Right lobe of liver (tissue), 6 donors: ENCODE measurements at places on chromosomes 5 and 9. TPM values are rescaled to one million over a fixed set of nuclear protein-coding genes. Genes with fewer than 3 reads are reported as not detected.

DNA sequence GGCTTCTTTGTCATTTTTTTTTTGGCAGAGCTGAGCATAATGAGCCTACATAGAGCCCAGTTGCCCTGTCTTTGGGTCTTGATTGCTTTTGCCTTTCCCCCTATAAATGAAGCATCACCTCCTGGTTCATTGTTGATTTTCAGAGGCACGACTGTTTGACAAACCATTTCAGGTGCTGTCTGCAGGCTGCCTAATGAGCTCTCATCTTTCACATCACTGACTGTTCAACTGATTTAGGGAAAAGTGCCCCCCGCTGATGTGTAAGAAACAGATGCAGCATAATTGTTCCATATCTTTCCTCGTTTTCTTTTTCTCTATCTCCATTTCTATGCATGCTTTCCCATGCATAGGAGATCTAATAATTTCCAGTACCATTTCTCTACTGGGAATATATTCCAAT is 338.6 kb downstream of the TMEM38B start:
- H3K27me3 ChIP-seq, result no peaks in the 10 kb centered on the region
- no peak for DNase-seq
- no peak overlapping the region for H3K27ac ChIP-seq
- no peaks in the 10 kb centered on the region for H3K4me1 ChIP-seq
- no peak overlapping the region for H3K4me3 ChIP-seq

EQTN gene
- not detected for total RNA-seq

GRCh38 chr5:137129886-137130680 is 369.0 kb downstream of the SPOCK1 start:
- DNase-seq, result no peak
- no peak overlapping the region for H3K4me3 ChIP-seq
- H3K36me3 ChIP-seq, result no peaks in the 10 kb centered on the region
- no peaks in the 10 kb centered on the region for H3K27me3 ChIP-seq
- no peak overlapping the region for H3K27ac ChIP-seq
- H3K4me1 ChIP-seq, result no peaks in the 10 kb centered on the region

SLIT3 gene
- 0.31 TPM for total RNA-seq

DNA sequence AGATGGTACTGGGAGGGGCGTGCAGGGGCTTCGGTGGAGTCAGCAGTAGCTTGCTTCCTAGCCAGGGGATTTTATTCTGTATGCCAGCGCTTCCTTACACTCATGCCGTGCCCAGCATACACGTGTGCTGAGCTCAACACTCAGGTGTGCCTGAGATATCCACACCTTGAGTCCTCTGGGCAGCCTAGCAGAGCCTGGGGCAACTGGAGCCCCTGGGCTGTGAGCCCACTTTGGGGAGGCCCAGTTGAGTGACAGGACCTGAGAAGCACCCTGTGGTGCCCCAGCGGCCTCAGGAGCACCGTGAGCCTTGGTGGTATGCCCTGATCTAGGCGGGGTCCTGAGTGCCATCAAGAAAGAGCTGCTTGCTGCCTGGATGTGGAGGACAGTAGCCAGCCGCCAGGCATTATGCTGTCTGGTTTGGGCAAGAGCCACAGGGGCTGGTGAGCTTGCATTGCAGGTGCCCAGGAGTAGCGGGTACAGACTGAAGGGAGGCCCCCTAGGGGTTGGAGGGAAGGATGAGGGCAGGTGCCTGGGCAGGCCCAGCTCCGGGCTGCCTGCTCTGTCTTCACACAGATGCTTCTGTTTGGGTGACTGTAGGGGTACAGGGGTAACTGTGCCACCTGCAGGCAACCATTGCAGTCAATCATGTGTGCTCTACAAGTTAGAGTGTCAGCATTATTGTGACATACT is 42.9 kb downstream of the BNIP1 start:
- no peak overlapping the region for H3K27ac ChIP-seq
- H3K4me3 ChIP-seq, result no peak overlapping the region
- DNase-seq, result no peak
- no peaks in the 10 kb centered on the region for H3K4me1 ChIP-seq
- H3K36me3 ChIP-seq, result no peaks in the 10 kb centered on the region
- H3K27me3 ChIP-seq, result no peaks in the 10 kb centered on the region

GRCh38 chr5:121976979-121977378 is 15.2 kb downstream of the SRFBP1 start:
- H3K27me3 ChIP-seq, result no peaks in the 10 kb centered on the region
- no peak overlapping the region for H3K4me3 ChIP-seq
- no peak overlapping the region for H3K27ac ChIP-seq
- no peaks in the 10 kb centered on the region for H3K36me3 ChIP-seq

GRCh38 chr5:170533383-170533782 is 29.6 kb downstream of the KCNIP1 start:
- H3K4me3 ChIP-seq, result no peak overlapping the region
- no peaks in the 10 kb centered on the region for H3K27me3 ChIP-seq
- no peaks in the 10 kb centered on the region for H3K4me1 ChIP-seq
- no peak for DNase-seq

DNA sequence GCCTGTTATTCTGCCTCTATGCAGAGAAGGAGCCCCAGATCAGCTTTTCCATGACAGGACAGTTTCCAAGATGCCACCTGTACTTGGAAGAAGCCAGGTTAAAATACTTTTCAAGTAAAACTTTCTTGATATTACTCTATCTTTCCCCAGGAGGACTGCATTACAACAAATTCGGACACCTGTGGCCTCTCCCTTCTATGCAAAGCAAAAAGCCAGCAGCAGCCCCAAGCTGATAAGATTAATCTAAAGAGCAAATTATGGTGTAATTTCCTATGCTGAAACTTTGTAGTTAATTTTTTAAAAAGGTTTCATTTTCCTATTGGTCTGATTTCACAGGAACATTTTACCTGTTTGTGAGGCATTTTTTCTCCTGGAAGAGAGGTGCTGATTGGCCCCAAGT is 301 bp upstream of the IL4 start:
- no peaks in the 10 kb centered on the region for H3K27me3 ChIP-seq
- H3K4me3 ChIP-seq, result no peak overlapping the region
- H3K36me3 ChIP-seq, result no peaks in the 10 kb centered on the region
- H3K27ac ChIP-seq, result no peak overlapping the region

GRCh38 chr9:5531101-5531882 is 21.0 kb downstream of the PDCD1LG2 start:
- no peak for DNase-seq
- no peaks in the 10 kb centered on the region for H3K36me3 ChIP-seq
- no peaks in the 10 kb centered on the region for H3K4me1 ChIP-seq
- no peak overlapping the region for H3K27ac ChIP-seq

- H3K27me3 ChIP-seq, result no peaks in the 10 kb centered on the region
- no peak overlapping the region for H3K27ac ChIP-seq
- no peak overlapping the region for H3K4me3 ChIP-seq
- DNase-seq, result no peak
- no peaks in the 10 kb centered on the region for H3K36me3 ChIP-seq
- no peaks in the 10 kb centered on the region for H3K4me1 ChIP-seq
These were observed 21.3 kb upstream of the ANKRD34B start for GRCh38 chr5:80591352-80591751.

PCDHB15 gene
- 0.56 TPM for total RNA-seq

DNA sequence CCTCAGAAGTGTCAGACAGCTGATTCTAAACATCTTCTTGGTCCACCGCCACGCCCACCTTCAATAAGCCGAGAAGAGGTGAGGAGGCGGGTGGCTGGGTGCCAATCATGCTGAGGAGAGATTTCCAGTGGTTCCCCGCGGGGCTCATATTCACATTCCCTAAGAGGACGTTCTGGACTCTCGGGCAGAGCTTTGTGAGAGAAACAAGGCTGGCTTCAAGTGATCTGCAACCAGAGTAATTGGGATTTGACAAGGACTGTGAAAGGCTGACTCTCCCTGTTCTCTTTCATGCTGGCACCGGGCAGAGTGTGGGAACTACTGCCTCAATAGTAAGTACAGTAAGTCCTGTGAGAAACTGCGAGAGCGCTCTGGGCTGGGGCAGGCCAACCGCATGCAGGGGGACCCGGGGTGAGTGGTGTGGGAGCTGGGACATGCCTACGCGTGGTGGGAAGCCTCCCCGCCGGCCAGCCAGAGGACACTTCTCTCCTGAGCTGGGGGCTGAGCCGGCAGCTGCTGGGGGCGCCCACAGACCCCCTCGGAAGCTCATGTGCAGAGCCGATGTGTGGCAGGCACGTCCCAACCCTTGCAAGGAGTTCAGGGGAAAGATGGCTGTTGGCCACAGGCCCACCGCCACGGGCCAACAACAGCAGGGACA is 110.9 kb downstream of the LIFR start:
- no peak overlapping the region for H3K27ac ChIP-seq
- no peak for DNase-seq
- H3K4me1 ChIP-seq, result no peaks in the 10 kb centered on the region
- H3K36me3 ChIP-seq, result no peaks in the 10 kb centered on the region
- H3K27me3 ChIP-seq, result no peaks in the 10 kb centered on the region

HBEGF gene
- total RNA-seq, result 0.68 TPM

GRCh38 chr9:98450496-98450895 is 195.0 kb upstream of the TBC1D2 start:
- H3K36me3 ChIP-seq, result no peaks in the 10 kb centered on the region
- no peaks in the 10 kb centered on the region for H3K4me1 ChIP-seq
- no peaks in the 10 kb centered on the region for H3K27me3 ChIP-seq
- H3K27ac ChIP-seq, result no peak overlapping the region

- DNase-seq, result no peak
- peaks cover 67% of the 10 kb centered on the region for H3K4me1 ChIP-seq
- H3K27ac ChIP-seq, result peak overlapping the region; percentile 13
These were observed 8.9 kb downstream of the ZFAND5 start for GRCh38 chr9:72356041-72356582.

- H3K4me1 ChIP-seq, result no peaks in the 10 kb centered on the region
- H3K27me3 ChIP-seq, result no peaks in the 10 kb centered on the region
- H3K4me3 ChIP-seq, result no peak overlapping the region
These were observed 336.7 kb upstream of the KIF2A start for GRCh38 chr5:61969347-61969746.

DNA sequence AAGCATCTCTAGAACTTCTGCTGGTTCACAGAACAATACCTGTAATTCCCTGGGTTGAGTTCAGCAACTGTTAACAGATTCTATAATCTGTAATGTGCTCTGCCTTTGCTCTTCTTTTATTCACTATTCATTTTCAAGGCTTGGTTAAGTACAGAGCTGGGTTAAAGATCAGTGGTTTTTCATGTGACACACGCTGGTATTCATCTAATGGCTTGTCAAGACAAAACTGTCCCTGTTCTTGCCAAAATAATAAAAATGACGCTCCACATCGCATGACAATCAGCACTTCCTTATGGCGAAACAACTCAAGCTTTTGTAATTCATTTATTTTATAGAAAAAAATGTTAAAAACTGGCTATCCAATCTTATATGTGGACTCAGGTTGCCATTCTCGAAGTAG is 137.9 kb downstream of the BNC2 start:
- no peak overlapping the region for H3K27ac ChIP-seq
- H3K4me3 ChIP-seq, result no peak overlapping the region
- no peaks in the 10 kb centered on the region for H3K36me3 ChIP-seq
- DNase-seq, result no peak

DNA sequence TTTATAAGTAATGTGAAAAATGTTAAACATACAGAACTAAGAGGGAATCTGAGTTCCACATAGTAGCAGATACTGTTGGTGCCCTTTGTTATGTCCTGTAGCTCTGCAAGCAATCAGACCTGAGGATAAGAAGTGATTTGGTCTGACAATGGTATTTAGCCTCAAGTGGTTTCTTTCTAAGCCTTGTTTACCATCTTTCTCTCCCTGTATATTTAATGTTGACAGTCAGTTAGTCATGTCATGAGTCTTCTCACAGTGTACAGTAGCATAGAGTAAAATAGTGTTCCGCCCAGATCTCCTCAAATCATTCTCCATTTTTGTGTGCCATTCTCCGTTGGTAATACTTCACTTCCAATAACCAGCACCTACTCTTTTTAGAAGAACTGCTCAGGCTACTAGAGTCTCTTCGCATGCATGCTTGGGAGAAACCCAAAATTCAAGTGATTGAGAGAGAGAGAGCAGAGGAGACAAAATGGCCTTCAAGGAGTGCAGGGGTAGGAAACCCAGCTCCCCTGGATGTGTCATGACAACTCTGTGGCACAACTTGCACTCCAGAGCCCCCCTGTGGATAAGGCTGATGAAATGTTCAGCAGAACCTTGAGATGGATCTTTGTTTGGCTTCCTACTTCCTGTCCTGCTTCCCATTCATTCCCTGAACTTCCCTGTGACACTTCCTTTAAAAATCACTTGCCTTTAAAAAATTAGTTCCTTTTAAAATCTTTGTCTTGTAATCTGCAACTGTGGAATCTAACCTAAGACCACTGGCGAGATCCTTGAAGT is 129.2 kb upstream of the FST start:
- H3K4me1 ChIP-seq, result no peaks in the 10 kb centered on the region
- H3K27ac ChIP-seq, result no peak overlapping the region
- no peak for DNase-seq
- H3K36me3 ChIP-seq, result no peaks in the 10 kb centered on the region
- no peaks in the 10 kb centered on the region for H3K27me3 ChIP-seq

- H3K27ac ChIP-seq, result no peak overlapping the region
- H3K4me1 ChIP-seq, result no peaks in the 10 kb centered on the region
- H3K4me3 ChIP-seq, result no peak overlapping the region
- no peaks in the 10 kb centered on the region for H3K27me3 ChIP-seq
- no peak for DNase-seq
These were observed 80.1 kb upstream of the LPAR1 start for GRCh38 chr9:111118256-111118948.

DNA sequence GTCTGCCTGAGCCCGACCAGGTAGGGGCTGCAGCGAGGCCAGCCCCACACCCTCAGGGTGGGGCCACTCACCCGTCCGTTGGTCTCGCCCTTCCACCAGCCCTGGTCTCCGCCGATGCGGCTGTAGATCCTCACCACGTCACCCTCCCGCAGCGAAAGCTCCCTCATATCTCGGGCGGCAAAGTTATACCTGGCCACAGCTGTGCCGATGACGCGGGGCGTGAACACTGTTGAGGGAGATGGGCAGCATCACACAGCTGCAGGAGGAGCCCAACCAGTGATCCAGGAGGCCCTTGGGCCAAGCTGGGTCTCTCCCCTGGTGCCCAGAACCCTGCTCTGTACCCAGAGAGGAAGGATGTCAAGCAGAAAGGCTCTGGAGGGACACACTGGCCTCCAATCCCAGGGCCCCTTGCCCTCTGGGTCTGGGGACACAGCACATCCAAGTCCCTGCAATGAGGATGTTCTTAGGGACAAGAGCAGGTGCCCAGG is 30.3 kb upstream of the SARDH start:
- no peaks in the 10 kb centered on the region for H3K27me3 ChIP-seq
- no peaks in the 10 kb centered on the region for H3K4me1 ChIP-seq
- peaks cover 6% of the 10 kb centered on the region for H3K36me3 ChIP-seq
- DNase-seq, result peak; percentile 56

DNA sequence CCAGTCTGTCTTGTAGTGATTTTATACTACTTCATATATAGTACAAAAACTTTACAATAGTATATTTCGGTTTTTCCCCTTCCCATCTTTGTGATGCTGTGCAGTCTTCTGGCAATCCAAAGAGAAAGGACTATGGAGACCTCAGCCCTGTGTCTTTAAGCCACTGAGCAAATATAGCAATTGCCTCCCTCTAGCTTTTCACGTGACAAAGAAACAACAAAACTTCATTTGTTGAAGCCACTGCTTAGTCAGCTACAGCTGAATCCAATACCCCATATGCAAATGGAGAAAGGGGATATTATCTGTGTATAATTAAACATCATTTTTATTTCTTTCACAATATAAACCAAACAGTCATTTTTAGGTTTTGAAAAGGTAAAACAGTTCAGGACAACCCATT is 142.8 kb upstream of the STK32A start:
- H3K27me3 ChIP-seq, result no peaks in the 10 kb centered on the region
- no peaks in the 10 kb centered on the region for H3K4me1 ChIP-seq
- H3K36me3 ChIP-seq, result no peaks in the 10 kb centered on the region

- no peak overlapping the region for H3K4me3 ChIP-seq
- no peak for DNase-seq
- H3K27ac ChIP-seq, result no peak overlapping the region
- no peaks in the 10 kb centered on the region for H3K4me1 ChIP-seq
- H3K27me3 ChIP-seq, result no peaks in the 10 kb centered on the region
These were observed 317.8 kb downstream of the PRDM9 start for GRCh38 chr5:23825196-23825595.
